ACHN (cell line): ENCODE measurements at places on chromosomes 16 and 17.
A peak's percentile ranks its signal among the peaks of the same experiment; 100 is the strongest.

DNA sequence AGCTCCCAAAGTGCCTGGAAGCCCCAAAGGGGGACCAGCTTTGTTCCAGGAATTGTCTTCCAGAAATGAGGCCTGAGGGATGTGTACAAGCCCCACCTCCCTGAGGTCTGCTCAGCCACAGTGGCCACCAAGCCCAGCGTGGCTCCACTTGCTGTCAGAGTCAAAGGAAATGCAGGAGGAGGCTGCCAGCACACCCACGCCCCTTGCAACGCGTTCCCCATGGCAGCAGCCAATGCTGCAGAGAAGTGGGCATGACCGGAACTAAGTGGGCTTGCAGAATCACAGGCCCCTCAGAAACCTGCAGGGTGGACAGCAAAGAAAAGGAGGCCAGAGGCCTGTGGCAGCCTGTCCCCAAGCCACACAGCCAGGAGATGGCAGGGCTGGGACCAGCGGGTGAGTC lies 320.8 kb downstream of the FOXL1 start:
- DNase-seq = no peak

GRCh38 chr17:33753452-33753851 lies 460.4 kb upstream of the ASIC2 start:
- no peak for DNase-seq

- DNase-seq = no peak
Observed at GRCh38 chr16:81539009-81539758, 94.6 kb downstream of the CMIP start.

GRCh38 chr17:9115214-9116191 lies 94.2 kb downstream of the NTN1 start:
- DNase-seq = peak; percentile 52

- no peak for DNase-seq
Observed at GRCh38 chr16:83238949-83239691, 568.7 kb upstream of the HSBP1 start.

DNA sequence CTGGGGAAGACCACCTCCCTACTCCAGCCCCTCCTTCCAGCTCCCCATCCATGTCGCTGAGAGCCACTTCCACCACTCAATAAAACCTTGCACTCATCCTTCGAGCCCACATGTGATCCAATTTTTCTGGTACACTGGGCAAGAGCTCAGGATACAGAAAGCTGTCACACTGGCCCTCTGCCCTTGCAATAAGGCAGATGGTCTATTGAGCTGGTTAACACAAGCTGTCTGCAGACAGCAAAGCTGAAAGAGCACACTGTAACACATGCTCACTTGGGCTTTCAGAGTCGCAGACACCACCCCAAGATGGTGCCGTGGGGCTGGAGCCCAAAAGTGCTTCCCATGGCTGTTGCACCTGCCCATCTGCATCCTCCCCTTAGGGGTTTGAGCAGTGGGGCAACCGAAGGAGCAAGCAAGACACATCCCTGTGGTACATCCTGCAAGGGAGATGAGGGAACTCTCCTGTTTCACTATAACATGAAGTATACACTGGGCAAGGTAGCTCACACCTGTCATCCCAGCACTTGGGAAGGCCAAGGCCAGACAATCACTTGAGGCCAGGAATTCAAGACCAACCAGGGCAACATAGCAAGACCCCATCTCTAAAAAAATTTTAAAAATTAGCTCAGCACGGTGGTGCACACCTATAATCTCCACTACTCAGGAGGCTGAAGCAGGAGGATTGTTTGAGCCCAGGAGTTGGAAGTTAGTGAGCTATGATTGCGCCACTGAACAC lies 52.8 kb upstream of the C17orf78 start:
- no peak for DNase-seq

DNA sequence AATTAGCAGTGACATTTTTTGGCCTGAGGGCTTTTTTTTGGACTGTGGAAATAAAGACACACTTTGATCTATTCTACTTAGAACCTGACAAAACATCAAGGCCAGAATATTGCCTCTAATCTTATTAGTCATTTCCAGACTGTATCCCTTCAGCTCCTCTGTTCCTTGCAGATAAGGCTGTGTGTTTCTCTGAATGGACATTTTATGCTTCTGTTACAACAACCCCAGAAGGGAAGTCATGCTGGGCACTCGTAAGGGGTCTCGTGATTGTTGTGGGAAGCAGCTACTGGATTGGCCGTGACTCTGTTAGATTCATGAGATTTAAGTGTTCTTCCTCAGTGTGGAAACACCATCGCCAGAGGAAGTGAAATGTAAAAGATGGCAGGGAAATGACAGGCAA lies 31.6 kb upstream of the HS3ST2 start:
- DNase-seq = no peak

DNA sequence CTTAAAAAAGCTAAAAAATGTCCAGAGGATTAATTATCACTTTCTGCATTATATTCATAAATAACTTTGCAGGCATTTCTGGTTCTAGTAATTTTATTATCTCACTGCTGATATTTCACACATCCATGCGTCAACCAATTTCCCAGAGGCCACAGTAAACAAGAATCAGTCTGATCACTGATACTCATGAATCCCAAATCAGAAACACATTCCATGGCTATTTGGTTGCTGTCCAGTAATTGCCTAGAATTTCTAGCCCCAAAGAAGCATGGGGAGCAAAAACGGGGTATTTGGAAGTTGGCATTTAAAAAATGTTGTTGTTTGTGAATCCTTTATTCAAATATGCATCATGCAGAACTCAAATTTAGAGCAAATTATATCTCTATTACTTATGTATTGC lies 244.8 kb downstream of the CDH8 start:
- peak; percentile 21 for DNase-seq

DNA sequence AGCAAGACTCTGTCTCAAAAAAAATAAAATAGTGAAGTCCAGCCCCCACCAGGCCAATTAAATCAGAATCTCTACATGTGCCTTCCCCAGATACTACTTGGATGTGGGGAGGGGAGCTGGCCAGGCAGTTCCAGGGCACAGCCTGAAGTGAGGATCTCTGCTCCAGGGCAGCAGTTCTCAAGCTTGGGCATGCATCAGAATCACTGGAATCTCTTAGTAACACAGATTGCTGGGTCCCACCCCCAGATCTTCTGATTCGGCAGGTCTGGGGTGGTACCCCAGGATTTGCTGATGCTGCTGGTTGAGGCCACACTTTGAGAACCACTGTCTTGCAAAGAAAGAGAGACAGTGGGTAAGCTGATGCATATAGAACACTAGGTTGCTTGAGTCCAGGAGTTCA lies 8.3 kb upstream of the CDH5 start:
- DNase-seq = no peak

- peak; percentile 97 for DNase-seq
Observed at GRCh38 chr17:50055426-50056216, at the start of gene ITGA3. ITGA3 (plus strand) TSS chr17:50056110; CDS start chr17:50056440, 330 bp downstream.

- peak; percentile 33 for DNase-seq
Observed at GRCh38 chr16:49620158-49620868, 235.6 kb downstream of the ZNF423 start.

- DNase-seq = no peak
Observed at GRCh38 chr16:82960918-82961317, 334.1 kb downstream of the CDH13 start.

GRCh38 chr16:22948603-22949368 lies 134.8 kb downstream of the HS3ST2 start:
- DNase-seq = peak; percentile 66

GRCh38 chr17:19756546-19756945 lies 8.4 kb upstream of the ALDH3A1 start:
- DNase-seq = no peak

- no peak for DNase-seq
Observed at GRCh38 chr16:54070789-54071343, 215.7 kb downstream of the IRX3 start.

DNA sequence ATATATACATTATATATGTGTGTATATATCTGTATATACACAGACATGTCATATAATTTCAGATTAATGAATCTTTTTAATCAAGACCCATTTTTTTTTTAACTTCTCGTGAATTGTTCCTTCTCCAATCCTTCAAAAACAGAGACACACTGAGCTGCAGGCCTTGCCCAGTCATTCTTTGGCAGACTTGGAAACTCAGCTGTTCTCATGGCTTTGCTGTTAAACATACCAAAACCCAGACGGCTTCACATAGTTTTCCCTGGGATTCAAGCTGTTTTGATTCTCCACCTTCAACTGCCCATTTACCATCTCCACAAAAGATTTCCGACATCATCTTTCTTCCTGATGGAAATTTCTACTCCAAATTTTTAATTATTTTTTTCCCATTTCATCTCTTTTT lies 148.7 kb downstream of the KCNJ2 start:
- DNase-seq = no peak

DNA sequence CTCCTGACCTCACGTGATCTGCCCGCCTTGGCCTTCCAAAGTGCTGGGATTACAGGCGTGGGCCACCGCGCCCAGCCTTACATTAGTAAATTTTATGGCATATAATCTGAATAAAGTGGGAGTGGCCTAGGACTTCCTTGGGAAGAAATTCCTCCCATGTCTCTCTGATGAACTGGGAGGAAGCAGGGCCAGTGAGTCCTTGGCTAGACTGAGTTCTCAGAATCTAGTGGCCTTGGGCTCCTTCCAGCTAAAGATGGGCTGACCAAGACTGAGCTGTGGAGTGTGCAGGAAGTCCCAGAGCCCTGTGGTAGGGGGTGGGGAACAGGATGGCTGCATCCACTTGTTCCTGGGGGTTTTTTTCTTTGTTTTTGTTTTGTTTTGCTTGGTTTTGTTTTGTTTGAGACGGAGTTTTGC lies 10.0 kb upstream of the NAGLU start:
- DNase-seq = no peak

- no peak for DNase-seq
Observed at GRCh38 chr16:88306411-88306810, 76.3 kb upstream of the ZNF469 start.

DNA sequence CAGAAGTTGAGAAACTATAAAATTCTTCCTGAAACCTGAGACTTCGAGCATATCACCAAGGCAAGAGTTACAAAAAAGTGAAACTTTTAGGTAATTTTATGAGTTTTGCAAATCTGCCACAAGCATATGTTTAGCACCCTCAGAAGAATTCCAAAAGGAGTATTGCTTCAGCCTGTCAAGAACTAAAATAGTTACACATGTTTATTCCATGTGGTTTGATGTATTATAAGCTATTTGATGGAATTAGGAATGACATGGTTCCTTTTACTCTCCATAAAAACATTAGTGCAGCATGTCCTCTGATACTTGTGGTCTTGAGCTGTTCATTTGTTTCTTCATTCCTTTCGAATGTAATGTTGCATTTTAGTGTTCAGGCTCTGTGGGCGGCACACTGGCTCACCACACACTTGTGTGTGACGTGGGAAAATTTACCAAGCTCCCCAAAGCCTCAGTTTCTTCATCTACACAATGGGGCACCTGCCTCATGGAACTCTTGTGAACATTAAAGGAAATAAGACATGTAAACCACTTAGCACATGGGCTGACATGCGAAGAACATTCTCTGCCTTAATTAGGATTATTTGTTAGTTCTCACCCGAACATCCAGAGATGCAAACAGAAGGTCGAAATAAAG lies 204.2 kb upstream of the FOXF1 start:
- DNase-seq = no peak

GRCh38 chr17:8489841-8490240 lies 54.2 kb downstream of the NDEL1 start:
- no peak for DNase-seq

DNA sequence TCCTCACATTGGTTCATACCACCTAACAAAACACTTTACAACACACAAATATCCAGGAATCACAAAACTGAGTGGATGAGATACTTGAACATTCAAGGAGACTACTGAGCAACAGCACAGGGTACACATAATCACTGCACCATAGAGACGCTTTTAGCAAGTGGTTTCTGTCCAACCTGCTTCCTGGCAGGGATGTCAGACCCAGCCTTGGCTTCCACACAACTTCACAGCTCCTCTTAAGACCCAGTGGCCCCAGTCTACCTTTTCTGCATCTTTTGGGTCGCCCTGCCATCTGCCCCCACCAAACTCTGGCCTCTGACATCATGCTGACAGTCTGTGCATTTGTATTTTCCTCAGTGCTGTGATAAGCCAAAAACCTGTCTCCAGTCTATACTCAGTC lies 5.9 kb upstream of the CORO6 start:
- DNase-seq = no peak

DNA sequence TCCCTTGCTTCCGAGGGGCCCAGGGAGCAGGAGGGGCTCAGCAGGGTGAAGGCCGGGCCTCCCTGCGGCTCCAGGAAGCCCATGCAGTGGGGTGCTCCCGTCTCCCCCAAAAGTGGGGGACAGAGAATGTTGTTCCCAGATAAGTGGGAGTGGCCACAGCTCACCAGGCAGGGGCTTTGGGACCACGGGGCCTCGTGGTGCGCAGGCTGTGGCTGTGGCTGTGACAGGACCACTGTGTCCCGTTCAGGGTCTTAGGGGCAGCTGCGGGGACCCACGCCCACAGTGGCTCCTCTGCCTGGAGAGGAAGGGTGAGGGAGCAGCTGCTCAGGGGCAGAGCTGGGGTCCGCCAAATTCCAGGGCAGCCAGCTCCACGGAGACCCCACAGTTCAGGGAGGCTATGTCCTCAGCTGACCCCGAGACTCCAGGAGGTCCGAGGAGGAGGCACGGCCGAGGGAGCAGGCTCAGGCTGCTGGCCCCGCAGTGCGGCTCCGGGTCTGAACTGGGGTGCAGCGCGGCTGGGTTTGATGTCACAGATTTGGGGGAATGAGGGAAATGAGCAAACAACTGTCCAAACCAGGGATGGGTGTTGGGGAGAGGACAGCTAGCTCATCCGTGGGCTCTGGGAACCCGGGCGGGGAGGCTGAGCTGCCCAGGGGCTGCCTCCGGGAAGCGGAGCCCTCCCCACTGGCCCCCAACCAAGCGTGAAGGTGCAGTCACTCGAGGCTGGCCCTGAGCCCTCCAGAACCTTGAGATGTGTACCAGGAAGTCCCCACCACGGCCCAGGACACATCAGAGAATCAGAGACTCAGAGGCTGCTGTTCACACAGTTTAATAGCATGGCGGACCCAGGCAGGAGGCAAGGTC lies 23.4 kb downstream of the TPSD1 start:
- DNase-seq = no peak

GRCh38 chr16:56348168-56349085 lies 76.9 kb downstream of the AMFR start:
- DNase-seq = no peak

DNA sequence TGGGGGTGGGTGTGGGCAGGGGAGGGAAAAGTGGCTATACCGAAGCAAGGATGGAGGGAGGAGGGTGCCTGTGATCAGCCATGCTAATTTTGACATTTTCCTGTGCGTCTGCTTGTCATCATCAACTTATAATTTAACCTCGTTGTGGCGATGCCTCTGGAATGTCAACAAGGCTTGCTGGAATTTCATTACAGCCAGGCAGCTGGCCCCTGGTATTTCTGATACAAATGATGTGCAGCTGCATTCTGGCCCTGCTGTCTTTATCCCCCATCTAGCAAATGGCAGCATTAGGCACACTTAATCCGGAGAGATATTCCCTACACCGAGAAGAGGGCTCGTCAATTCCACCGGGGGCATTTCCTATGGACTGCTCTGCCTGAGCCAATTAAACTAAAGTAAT lies 278.3 kb upstream of the CCL2 start:
- DNase-seq = no peak

DNA sequence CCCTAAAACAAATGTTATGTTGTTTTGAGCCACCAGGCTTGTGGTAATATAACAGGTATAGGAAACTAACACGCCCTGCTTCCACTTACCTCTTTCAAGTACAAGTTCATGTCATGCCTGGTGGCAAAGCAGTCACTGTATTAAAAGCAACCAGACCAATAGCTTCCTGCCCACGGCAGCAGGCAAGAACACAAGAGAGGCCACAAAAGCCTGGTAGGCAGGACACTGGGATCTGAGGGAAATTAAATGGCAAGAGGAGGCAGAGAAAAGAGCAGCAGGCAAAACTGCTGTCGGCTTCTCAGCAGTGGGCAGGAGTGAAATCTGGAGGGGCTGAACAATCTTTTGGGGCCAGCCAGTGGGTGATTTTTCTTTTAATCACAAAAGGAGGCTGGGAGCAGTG lies 2.2 kb downstream of the CYTH1 start:
- DNase-seq = no peak
